ENCODE measurements at places on chromosomes 2 and 18.

DNA sequence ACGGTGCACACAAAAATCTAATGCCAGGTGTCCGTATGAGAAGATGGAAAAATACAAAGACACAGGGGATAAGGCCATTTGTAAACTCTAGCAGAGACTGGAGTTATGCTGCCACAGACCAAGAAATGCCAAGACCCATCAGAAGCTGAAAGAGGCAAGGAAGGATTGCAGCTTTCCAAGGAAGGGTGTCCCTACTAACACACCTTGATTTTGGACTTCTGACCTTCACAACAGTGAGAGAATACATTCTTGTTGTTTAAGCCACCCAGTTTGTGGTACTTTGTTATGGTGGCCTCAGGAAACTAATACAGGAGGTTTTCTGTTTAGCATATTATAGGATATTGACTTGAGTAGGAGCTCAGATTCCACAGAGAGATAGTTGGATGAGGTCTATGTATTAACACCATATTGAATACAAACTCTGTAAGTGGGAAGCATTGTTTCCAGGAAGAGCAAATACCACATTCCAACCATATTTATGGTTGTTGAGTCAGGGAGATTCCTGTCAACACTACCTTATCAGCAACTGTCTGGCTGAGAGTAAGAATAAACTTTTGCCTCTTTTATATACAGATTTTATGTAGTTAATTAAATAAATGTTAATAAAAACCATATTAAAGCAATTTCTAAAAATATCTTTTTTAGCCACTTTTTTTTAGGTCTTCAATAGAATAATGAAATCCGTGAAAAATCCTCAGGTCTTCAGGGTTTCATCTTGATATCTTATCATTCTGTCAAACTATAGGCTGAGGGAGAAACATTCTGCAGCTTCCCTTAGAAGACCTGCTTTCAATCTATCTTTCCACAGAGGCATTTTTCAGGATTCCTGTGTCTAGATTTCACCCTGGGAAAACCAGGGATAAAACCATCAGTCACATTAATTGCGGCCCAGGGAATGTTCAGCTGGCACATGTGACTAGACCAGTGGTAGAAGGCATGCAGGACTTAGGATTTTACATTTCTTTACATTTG is 35.4 kb upstream of the HNMT start:
- DNase-seq: no peak

DNA sequence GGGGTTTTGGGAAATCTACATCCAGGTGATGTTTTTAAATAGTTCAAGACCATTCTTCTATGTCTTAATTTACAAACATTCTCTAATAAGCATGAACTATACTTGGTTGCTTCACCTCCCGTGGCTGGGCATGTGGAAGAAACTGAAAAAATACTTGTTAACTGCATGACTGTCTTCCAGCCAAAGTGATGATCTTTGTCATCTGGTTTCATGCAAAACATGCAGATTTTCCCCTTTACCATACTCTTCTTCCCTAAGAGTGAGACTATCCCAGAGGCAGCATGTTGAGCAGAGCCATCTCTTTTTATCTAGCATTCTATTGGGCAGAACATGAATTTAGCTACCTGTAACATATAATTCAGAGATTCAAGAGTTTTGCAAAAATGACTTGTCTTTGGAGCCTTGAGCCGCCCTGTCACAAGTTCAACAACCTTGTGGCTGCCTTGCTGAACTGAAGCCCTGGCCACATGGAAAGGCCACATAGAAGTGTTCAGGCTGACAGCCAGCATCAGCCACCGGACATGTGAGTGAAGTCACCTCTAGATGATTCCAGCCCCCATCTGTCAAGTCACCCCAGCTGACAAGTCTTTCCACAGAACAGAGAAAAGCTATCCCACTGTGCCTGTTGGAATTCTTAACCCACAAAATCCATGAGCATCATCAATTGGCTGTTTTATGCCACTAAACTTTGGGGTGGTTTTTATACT is 142.8 kb downstream of the ANKRD44 start:
- DNase-seq: no peak

DNA sequence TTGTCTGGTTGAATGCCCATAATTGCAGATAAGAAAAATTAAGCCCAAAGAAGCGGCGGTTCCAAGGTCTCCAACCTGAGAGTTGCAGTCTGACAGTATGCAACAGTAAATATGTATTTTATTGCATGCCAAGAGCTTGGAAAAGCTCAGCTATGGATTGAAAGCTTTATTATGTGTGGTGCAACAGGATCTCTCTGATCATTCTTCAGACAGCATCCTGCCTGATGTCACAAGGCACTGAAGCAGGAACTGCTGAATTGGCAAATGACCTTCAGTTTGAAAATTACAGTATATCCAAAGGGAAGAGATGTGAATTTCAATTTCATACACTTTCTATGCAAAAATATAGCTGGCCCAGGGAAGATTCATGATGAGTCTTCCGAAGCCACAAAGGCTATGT is 42.5 kb downstream of the DOCK10 start:
- DNase-seq: no peak

DNA sequence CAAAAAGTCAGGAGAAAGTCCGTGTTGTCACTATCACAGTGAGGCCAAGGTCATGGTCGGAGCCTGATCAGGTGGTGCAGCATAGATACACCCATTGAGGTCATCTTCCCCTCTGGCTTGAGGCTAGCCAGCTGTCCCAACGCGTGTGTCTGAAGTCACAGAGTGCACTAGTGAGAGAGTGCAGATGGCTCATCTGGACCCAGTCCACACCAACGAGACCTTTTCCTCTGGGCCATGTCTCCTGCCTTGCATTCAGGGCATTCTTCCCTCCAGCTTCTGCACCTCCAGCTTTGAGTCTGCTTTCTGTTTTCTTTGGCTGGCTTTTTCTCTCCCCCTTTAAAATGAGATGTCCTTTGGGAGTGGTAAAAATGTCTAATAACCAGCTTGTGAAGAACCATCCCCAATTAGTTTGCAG is 146.9 kb downstream of the TDRD15 start:
- DNase-seq: no peak

DNA sequence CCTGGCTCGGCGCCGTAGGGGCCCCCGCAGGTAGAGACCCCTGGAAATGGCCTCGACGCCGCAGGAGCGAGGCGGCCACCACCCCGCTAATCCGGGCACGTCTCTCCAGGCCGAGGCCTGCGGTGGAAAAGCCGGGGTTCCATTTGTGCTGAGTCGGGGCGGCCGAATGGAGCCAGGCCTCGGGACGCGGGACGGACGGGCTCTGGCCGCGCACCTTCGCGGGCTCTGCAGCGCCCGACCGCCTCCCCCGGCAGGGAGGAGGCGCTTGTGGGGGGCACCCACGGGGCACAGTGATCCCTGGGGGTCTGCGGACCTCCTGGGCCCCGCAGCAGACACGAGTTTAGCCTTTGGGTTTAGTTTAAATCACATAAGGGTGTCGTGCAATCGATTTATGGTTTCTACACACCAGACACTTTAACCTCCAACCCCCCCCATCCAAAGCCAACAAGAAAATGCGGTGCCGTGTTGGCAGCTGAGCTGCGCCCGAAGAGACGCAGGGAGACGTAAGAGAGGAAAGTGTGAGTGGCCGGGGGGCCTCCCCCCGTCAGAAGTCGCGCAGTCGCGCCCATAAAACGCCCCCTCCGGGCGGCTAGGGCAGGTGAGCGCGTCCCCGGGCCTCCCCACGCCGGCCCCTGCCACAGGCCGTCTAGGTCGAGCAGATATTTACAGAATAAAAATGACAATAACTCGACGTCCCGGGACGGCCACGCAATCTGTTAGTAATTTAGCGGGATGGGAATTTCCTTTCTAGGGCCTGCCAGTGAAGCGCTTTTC is 1.0 kb upstream of the NFATC1 start:
- DNase-seq: peak; percentile 77

DNA sequence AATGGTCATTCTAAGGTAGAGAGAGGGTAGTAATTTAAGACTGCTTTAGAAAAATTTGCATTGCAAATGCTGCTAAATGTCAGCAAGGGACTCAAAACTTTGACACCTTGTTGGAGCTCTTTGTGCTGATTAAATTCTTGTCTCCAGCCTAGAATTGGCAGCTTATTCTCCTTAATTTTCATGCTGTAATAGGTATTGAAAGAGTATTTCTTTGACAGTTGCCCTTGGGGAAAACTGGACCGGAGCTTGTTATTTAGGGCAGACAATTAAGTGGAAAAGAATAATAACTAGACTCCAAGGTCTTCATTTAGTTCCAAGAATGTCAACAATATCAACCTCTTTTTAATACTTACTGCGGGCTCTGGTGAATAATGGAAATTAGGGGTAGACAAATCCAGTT is 264.0 kb downstream of the TPGS2 start:
- no peak for DNase-seq

GRCh38 chr2:191501561-191502168 is 176.3 kb upstream of the NABP1 start:
- no peak for DNase-seq

DNA sequence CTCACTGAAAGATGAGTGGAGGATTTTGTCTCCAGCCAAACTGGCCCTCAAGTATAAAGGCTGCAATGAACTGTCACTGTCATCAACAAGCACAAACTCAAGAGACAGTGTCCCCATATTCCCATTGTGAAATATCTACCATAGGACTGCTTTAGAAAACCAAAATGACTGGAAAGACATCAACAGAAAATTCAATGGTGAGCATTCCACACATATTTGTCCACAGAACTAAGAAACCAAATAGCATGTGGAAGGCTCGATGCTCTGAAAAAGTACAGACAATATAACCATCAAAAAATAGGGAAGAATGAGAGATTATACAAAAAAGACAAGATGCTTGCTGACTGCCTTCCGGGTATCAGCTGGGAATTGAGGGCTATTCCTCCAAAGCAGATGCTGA is 37.6 kb downstream of the TGFBRAP1 start:
- DNase-seq: no peak

GRCh38 chr2:45765007-45765727 is 113.7 kb downstream of the PRKCE start:
- no peak for DNase-seq

DNA sequence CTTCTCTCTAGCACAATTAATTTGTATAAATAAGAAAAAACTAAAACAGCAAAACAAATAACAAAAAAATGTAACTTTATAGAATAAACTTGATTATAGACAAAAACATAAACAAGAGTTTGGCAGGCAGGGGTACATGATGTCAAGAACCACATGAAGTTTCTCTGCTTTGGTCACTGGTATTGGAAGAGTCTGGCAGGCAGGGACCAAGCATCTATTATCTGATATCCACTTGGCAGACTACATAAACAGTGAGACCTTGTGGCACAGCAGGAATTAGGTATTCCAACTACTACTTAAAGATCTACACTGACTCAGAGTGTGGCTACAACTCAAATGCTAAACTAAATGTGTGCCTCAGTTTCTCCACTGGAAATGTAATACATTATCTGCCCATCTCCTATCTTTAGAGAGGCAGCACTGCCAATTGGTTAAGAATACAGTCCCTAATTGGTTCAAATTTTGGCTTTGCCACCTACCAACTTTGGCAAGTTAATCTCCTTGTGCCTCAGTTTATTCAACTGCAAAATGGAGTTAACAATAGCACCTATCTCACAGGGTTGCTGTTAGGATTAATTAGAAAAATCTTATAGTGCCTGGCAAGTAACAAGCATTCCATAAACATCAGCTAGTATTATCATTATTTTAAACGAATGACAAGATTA is 2.7 kb downstream of the MAP4K3 start:
- DNase-seq: no peak

DNA sequence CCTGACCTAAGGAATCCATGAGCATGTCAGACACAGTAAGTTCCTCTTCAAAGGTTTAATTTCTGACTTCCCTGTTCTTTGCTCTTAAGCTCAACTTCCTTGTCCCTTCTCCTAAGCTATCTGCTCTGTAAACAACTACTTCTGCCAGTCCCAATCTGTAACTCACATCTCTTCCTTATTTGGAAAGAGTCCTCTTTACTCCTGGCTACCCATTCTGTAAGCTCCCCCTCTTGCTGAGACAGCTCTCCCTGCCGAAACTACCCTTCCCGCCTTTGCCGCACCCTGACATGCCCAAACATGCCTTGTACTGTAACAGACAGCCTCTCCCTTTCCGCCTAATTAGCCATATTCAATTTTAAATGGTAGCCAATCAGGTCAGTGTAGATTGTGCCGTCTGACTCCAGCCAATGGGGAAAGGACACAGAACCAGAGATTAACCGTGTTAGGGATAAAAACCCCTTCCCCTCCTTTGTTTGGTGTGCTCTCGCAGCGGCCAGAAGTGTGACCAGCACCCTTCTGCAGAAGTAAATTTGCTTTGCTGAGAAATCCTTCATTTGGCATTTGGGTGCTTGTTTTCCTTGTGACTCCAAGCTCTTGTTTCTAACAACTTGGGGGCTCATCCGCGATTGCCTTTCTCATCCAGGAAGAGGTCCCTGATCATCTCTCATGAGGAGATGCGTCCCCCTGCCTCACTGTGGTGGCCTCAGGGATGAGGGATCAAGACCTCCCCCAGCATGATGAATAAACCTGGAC is 49.0 kb downstream of the PIAS2 start:
- no peak for DNase-seq

DNA sequence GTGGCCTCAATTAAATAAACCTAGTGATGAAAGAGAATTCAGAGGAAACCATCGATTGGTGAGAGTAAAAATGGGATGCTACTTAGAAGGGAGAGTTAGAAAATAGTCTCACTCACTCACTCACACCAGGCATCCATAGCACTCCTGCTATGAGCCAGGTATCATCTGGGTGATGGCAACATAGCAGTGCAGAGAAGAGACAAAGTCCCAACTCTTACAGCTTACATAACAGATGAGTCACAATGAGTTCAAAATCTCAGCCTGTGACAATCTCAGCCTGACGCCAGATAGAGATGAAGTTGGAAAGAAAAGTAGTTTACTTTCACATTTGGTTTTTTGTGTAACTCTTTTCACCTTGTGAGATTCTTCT is 55.4 kb upstream of the THOC1 start:
- DNase-seq: no peak

- no peak for DNase-seq
Measured at GRCh38 chr2:15377202-15377601, 183.9 kb downstream of the NBAS start.

DNA sequence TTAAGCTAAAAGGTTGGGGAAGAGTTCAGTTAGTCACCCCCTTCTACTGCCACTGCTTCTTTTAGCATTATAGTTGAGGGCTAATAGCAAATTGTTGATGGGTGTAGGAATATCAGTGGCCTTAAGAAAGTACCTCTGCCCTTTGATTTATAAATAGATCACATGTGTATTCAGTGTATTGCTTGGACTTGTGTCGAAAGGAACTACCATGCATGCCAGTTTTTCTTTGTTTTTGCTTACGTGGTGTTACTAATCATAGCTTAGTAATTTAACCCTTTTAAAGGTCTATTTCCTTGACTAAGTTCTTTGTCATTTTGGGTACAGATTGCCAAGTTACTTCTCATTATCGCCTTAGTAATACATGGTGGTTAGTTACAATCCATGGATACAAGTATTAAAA is 85.6 kb downstream of the MIB1 start:
- DNase-seq: no peak

DNA sequence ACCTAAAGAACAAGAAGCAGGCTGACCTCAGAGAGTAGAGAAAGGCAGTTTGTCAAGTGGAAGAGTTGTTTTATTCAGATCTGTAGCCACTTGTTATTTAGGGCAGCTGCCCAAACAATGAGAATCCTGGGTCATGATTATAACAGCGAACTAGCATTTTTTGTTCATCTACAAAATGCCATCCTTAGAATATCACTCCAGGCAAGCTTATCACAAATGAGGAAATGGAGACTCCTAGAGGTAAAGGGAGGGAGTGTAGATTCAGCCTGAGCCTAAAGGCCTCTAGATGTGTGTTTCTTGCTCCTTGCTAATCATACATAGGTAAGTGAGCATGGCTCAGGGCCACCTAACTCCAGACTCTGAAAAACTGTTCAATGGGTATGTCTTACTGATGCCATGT is 126.1 kb downstream of the HNMT start:
- no peak for DNase-seq

- no peak for DNase-seq
Measured at GRCh38 chr2:88054782-88055370, 707 bp downstream of the KRCC1 start.
